Hypothalamus (tissue), 51 donors: ENCODE measurements at places on chromosomes 5 and 9.
A peak's percentile ranks its signal among the peaks of the same experiment; 100 is the strongest.

GRCh38 chr9:135501261-135502167, 1.0 kb downstream of the MRPS2 start:
- no peak for DNase-seq

- DNase-seq, result no peak
Observed at GRCh38 chr9:97362777-97363545, 48.9 kb upstream of the TDRD7 start.

DNA sequence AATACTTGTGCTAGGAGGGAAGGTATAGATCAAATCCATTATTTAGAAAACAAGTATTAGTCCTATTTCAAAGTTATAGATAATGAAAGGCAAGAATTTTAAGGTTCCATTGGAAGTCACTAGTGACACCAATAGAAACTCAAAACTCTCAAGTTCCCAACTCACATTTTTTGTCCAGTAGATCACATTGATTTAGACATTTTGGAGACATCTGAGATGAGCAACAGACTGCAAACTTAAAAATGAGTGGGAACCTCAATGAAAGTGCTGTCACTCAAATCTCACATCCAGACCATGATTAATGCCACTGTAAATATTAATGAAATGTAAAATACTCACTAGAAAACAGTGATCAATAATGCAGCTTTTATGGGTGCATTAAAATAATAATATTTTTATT, 405.0 kb downstream of the ENC1 start:
- no peak for DNase-seq

- DNase-seq, result no peak
Observed at GRCh38 chr5:32383065-32383464, 61.5 kb downstream of the ZFR start.

GRCh38 chr5:135365281-135365680, 33.8 kb downstream of the MACROH2A1 start:
- DNase-seq, result no peak

- DNase-seq, result no peak
Observed at GRCh38 chr5:165757791-165758190, 2252.4 kb downstream of the MAT2B start.

- no peak for DNase-seq
Observed at GRCh38 chr5:132001647-132002561, 9.6 kb downstream of the ACSL6 start.

DNA sequence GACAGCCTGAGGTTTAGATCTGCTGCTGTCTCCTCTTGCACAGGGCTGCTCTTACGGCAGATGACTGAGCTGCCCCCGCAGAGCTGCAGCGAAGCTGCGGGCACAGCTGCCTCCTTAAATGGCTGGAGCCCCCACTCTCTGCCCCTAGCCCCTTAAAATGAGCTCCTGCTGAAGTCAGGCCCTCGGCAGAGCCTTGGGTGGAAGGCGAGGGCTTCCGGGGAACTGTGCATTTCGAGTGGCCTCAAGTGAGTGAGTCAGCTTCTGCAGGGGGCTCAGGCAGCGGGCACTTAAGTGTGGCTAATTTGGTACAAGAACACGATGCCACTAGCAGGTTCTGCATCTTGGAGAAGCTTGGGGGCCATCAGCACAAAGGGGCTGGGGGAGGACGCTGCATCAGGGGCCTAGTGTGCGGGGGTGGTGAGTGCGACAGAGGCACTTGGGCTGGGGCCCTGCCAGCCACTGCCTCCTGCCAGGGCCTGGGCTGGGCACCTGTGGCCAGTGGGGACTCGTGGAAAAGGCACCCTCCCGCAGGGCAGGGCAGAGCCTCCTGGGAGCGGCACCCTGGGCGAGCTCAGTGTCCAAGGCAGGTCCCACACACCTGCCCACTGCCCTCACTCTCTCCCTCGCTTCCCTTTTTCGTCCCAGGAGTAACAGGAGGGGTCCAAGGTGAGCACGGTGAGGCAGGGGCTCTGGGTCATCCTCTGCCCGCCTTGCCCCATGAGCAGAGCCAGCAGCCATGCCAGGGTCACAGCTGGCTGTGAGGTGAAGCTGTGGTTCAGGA, 28.8 kb upstream of the RNU6ATAC start:
- no peak for DNase-seq

DNA sequence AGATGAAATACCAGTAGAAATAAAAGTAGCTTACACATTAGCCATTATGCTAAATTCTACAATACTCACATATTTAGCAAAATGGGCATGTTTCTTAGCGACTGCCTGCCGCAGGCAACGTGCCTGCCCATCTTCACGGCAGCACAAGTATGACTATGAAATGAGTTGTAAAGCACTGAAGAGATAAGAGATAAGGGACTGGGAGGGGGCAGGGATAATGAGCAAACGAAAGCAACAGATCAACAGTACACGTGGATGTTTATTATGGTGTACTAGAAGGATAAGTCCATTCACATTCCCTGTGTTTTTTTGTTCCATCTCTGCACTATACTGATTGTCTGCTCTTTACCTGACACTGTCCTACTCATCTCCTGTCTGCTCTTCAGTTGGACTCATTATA, 44.1 kb upstream of the KCNN2 start:
- DNase-seq, result no peak

GRCh38 chr9:105157171-105157583, 87.3 kb upstream of the SLC44A1 start:
- DNase-seq, result peak; percentile 68

GRCh38 chr9:128917151-128917849, 3.5 kb upstream of the PHYHD1 start:
- no peak for DNase-seq

GRCh38 chr9:112288029-112288428, 45.4 kb downstream of the PTBP3 start:
- no peak for DNase-seq

DNA sequence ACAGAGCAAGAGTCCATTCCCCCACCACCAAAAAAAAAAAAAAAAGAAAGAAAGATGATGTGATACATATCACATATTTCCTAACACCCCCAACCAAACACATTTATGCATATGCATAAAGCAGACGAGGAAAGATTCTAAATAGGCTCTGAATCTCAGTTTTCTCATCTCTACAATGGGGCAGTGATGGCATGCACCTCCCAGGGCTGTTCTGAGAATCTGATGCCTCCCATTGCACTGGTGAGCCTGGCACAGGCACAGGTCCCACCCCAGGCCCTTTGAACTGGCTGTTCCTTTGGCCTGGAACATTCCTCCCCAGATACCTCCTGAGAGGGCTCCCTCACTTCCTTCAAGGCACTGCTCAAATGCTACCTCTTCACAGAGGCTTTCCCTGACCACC, 116.5 kb downstream of the C9orf50 start:
- DNase-seq, result no peak

GRCh38 chr9:78253285-78253684, 17.4 kb downstream of the CEP78 start:
- no peak for DNase-seq

GRCh38 chr5:34490506-34491250, 165.4 kb upstream of the RAI14 start:
- DNase-seq, result no peak

- DNase-seq, result no peak
Observed at GRCh38 chr9:133158695-133159094, 5.0 kb downstream of the GBGT1 start.

GRCh38 chr5:147547730-147548129, 37.9 kb upstream of the DPYSL3 start:
- no peak for DNase-seq

DNA sequence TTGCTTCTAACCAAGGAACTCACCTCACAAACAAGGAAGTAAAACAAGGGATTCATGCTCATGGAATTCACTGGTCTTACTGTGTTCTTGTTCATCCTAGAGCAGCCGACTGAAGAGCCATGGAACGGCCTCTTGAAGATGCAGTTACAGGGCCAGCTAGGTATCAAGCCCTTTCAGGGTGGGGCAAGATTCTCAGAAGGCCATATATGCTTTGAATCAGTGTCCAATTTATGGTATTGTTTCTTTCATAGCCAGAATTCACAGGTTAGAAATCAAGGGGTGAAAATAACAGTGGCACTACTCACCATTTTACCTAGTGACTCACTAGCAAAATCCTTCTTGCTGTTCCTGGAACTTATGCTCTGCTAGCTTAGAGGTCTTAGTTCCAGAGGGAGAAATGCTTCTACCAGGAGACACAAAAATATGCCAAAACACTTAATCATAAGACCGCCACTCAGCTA, 159.5 kb upstream of the CDH10 start:
- DNase-seq, result no peak

- DNase-seq, result no peak
Observed at GRCh38 chr9:125902214-125902613, 155.0 kb downstream of the PBX3 start.

DNA sequence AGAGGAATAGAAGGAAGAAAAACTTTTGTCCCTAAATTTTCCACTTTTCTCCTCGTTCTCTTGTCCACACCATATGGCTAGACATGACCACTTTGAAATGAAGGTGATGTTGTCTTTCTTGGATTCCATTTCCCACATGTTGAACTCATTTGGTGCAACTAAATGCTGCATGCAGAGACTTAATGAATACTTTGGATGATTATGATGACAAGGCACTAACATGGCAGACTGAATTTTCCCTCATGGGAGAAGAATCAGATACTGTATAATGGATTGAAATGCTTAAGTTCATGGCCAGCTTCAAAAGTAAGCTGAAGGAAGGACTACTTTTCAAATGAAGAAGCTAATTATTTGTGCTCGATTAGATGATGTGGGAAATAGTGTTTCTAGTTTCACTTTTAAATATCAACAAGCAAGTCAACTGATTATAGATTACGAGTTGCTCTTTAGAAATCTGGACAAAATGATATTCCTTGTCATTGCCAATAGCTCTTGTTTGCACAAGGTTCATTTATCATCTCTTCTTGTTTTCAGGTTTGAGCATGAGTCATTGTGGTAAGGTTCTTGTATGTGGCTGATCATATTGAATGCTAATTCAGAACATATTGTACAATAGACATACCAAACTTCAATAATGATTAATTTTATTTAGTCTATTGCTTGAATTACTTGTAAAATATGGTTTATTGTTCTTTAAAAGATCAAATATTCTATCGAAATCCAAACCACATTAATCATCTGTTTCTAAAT, 501.3 kb upstream of the FTMT start:
- no peak for DNase-seq
